ENCODE measurements at places on chromosomes 16 and 17.

GRCh38 chr17:32488177-32488542 is 1.4 kb downstream of the CDK5R1 start:
- no peak for DNase-seq

- DNase-seq, result no peak
Observed at GRCh38 chr16:73040136-73040535, 7.8 kb downstream of the ZFHX3 start.

GRCh38 chr17:29617125-29617480 is 5.6 kb downstream of the CORO6 start:
- DNase-seq, result peak; percentile 87

DNA sequence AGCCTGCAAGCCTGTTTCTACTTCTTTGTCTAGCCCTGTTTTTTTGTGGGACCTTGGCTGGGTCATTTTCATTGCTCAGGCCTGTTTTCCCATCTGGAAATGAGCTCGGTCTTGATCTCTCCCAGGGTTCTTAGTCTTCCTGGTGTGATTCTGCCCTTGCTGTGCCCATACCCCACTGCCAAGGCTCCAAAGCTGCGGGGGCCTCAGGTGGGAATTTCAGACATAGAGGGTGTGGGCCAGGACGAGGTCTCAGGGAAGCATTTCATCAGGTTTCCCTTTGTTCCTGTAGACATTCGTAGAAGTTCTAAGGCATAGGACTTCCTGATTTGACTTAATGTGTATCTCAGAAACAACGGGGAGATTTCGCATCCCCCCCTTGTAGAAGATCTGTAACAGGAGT is 5.8 kb downstream of the MPRIP start:
- DNase-seq, result no peak

- DNase-seq, result no peak
Observed at GRCh38 chr17:77288115-77288619, 147.4 kb downstream of the SEC14L1 start.
